ENCODE measurements at places on chromosomes 2 and 18. TPM values are rescaled to one million over a fixed set of nuclear protein-coding genes. Genes with fewer than 3 reads are reported as not detected.
A peak's percentile ranks its signal among the peaks of the same experiment; 100 is the strongest.

The CTNNA2 gene
- not detected for total RNA-seq

GRCh38 chr2:170163411-170164065 lies 14.4 kb upstream of the MYO3B start:
- DNase-seq = no peak

The INHBB gene
- 3.9 TPM for total RNA-seq

- no peak for DNase-seq
Measured at GRCh38 chr2:139514951-139515350, 734.8 kb upstream of the NXPH2 start.

DNA sequence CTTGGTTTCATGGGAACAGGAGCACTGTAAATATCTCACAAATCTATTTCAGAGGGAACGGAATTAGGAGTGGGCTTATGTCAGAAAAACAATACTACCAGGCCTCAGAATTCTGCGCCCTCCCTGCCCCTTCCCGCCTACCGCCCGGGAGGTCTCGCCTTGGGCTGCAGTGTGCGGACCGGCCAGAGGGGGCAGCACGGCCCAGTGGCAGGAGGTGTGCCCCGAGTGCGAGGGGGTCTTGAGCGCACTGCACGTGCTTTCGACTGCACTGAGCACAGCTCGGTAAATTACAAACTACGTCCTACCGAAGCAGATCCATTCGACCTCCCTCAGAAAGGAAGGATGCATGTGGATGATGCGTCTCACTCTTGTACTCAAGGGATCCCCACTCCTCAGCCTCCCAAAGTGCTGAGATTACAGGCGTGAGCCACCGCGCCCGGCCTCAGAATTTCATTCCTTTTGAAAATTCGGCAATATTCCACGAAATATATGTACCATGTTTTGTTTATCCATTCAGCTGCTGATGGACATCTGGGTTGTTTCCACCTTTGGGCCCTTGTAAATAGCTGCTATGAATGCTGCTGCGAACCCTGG lies 297.0 kb downstream of the BCL2 start:
- DNase-seq = no peak

DNA sequence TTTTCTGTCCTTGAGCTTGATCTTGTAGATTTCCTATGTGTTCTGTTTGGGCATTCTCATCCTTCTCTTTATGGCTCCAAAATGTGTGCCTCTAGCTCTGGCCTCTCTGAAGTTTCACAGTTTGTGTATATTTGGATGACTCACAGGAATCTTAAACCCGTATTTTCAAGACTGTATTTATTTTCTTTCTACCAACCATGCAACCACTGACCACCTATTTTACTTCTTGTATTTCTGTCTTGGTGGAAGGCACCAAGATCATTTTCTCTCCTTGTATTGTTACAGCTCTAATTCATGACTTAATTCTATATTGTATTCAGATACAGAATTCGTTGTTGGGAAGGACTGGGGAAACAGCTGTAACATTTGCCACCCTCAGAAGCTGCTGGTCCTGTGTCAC lies 39.5 kb downstream of the ACSL3 start:
- DNase-seq = no peak

- no peak for DNase-seq
Measured at GRCh38 chr2:207766041-207766551, 3.6 kb downstream of the FZD5 start.

The FSIP2 gene
- total RNA-seq = 0.47 TPM

- peak; percentile 64 for DNase-seq
Measured at GRCh38 chr18:58314284-58314683, 270.3 kb downstream of the NEDD4L start.

GRCh38 chr18:58527285-58527951 lies 101.5 kb downstream of the ALPK2 start:
- no peak for DNase-seq

- DNase-seq = no peak
Measured at GRCh38 chr18:54679318-54680149, 88.5 kb downstream of the DYNAP start.

DNA sequence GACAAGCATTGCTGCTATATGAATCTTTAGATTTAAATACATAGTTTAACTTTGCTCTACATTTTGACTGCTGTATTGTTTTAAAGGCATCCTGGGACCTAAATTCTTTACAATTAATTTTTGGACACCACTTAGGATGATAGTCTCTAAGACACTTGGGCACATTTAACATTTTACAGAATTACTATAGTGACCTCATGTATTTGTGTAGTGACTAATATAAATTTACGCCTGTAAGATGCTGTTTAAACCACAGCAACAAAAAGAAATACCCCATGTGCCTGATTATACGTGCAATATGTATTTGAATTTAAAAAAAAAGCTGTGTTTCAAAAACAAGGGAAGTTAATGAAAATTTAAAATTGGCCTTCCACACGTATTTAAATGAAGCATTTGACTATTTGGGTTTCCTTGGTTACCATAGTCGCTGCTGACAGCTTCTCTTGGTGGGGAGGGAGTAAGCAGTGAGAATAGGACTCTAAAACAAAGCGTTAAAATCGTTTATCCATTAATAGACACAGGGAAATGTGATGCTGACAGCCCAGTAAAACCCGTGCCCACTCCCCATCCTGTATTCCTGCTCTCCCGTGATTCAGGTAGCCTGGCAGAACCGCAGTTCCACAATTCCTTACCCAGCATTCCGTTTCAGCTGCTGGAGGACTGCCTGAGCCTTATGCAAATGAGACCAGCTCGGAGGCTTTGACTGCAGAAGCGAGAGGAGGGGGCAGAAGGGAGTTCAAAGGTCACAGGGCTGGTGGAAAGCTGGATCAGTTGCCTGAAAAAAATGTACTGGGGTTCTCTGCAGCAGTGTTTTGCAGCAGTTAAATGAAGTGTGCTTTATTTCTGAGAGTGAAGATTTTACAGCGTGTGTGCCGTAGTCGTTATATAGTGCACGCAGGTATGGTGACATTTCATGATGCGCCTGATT lies 104.3 kb downstream of the CSRNP3 start:
- peak; percentile 37 for DNase-seq

The MAPRE3 gene
- 43.1 TPM for total RNA-seq

GRCh38 chr2:132605236-132606180 lies 64.5 kb downstream of the LYPD1 start:
- no peak for DNase-seq

The CD8B2 gene
- not detected for total RNA-seq

The SP140L gene
- total RNA-seq = 7.9 TPM

- DNase-seq = no peak
Measured at GRCh38 chr2:108858894-108859293, 72.3 kb downstream of the CCDC138 start.
